HCEC 1CT (cell line): ENCODE measurements at places on chromosomes 7 and 10.

GRCh38 chr10:49169776-49170175, 18.4 kb downstream of the TMEM273 start:
- DNase-seq, result no peak

GRCh38 chr10:89335226-89335625, 7.4 kb downstream of the IFIT3 start:
- DNase-seq, result no peak

GRCh38 chr10:83925133-83925532, 214.2 kb upstream of the GHITM start:
- DNase-seq, result no peak

GRCh38 chr10:84254552-84255478, 10.0 kb downstream of the RGR start:
- DNase-seq, result no peak

DNA sequence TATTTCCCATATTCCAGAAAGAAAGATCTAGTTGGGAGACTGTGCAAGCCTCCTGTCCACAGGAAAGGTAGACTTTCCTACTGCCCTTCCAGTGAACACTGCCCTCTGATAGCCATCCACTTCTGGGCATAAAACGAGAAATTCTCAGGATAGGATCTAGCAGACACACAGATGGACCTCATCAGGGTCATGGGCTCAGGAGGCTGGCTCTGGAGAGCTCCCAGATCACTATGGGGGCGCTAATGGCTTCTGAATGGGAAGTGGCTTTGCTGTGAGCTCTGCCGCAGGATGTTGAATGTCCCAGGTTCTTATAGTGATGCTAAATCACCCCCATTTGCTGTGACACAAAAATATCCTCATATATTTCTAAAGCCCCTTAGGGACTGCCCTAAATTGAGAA, 77.1 kb downstream of the SVIL start:
- DNase-seq, result no peak

DNA sequence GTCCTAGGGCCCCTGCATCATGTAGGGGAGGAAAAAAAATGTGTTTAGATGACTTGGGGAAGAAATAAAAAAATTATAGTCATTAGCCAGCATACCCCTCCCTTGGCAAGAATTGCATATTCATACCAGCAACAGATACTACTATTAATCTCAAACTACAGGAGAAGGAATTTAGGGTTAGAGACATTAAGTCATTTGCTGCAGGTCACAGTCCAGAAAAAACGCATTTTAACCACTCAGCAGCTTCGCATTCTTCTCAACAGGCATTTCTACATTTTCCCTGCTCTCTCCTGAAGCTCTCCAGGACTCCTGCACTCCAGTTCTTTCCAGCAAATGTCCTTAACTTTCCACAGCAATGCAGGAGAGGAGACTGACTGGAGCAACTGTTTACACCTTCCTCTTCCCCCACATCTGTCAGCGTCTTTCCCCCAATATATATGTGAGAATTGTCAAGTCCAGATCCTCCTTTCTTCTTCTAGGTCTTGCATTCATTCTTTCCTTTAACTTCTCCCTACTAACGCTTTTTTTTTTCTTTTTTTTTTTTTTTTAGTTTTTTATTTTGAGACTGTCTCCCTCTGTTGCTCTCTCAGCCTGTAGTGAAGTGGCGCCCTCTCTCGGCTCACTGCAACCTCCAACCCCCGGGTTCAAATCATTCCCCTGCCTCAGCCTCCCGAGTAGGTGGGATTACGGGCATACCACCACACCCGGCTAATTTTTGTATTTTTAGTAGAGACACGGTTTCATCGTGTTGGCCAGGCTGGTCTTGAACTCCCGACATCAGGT, 35.6 kb downstream of the PRPS1L1 start:
- DNase-seq, result no peak

- DNase-seq, result no peak
Measured at GRCh38 chr7:1738511-1738910, 68.4 kb downstream of the ELFN1 start.

- no peak for DNase-seq
Measured at GRCh38 chr10:103820101-103821062, 35.0 kb downstream of the SH3PXD2A start.

GRCh38 chr10:97355571-97355975, 21.0 kb upstream of the FRAT2 start:
- no peak for DNase-seq

- no peak for DNase-seq
Measured at GRCh38 chr7:149714910-149715471, 58.4 kb downstream of the ZNF467 start.

GRCh38 chr7:32890010-32890792, 1.4 kb downstream of the KBTBD2 start:
- peak; percentile 72 for DNase-seq

DNA sequence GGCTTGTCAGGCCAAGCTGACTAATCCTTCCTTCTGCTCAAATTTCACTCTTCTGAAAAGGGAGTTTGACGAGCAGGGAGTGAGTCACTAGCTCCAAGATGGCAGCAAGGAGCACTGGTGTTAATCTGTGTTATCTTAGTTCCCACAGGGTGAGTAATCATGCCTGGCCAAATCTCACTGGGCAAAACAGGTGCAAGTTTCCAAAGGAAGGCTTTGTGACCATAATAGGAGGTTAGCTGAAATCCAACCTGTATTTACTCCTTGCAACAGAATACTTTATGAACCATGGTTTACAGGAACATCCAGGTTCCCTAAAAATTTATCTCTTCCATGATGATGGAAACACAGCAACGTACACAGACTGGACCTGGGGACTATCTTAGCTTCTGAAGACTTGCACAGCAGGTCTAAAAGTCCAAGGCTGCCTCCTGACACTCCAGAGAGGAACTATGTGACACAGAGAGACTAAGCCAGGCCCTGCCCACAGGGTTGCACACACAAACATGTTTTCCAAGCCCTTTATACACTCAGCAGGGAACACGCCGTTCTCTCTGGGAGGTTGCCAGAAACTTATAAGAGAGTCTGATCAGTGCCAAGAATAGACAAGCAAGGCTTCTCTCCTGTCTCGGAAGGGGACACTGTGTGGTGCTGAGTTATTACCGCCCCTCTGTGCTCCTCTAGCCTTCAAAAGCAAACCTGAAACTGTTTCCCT, 46.3 kb downstream of the PDK4 start:
- DNase-seq, result peak; percentile 87

- peak; percentile 48 for DNase-seq
Measured at GRCh38 chr7:82534684-82535083, 91.1 kb upstream of the CACNA2D1 start.

- DNase-seq, result no peak
Measured at GRCh38 chr10:49429458-49429857, 33.6 kb upstream of the DRGX start.

- DNase-seq, result no peak
Measured at GRCh38 chr10:64316416-64316815, 795.2 kb downstream of the REEP3 start.

- DNase-seq, result no peak
Measured at GRCh38 chr10:104472957-104473745, 119.5 kb downstream of the CFAP58 start.

DNA sequence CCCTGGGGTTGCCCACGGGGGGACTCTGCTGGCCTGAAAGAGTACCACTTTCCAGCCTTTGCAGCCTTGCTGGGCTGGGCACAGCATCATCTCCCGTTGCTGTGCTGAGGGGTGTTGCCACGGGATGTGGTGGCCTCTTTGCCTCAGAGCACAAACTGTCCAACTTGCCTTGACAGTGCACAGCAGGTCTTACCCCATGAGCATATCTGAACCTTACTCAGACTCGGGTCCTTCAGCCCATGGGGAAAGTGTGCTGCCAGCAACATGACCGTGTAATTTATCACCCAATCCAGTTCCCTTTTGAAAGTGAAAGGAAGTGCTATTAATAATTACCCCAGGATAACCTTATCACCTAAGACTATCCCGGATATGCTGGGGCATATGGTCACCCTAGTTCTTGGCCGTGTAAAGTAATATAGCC, 46.8 kb downstream of the TBXAS1 start:
- no peak for DNase-seq

GRCh38 chr7:112414855-112415490, 35.3 kb upstream of the IFRD1 start:
- DNase-seq, result peak; percentile 47

- DNase-seq, result no peak
Measured at GRCh38 chr10:10527861-10528562, 489.7 kb upstream of the CELF2 start.

DNA sequence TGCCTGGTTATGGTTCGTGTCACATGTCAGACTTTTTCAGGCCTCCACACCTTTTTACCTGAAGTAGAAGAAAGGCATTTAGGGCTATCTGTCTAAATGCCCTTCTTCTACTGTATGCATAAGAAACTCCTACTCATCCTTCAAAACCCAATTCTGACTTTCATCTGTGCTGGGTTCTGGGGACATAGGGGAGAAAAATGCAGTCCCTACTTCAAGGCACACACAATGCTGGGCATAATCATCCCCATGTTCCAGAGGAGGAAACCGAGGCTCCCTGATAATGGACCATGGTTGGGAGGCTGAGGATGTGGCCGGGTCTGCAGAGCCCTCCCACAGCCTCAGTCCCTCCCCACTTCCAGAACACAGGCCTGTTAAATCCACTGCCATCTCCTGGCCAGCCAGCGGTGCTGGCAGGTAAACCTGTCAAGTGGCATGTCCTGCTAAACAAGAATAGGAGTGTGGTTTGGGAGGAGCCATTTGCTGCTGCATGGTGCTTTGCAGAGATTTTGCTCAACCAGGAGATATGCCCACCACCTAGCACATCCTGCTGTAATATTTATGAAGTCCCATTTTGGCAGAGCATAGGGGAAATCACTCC, 32.0 kb downstream of the GRID1 start:
- DNase-seq, result no peak

DNA sequence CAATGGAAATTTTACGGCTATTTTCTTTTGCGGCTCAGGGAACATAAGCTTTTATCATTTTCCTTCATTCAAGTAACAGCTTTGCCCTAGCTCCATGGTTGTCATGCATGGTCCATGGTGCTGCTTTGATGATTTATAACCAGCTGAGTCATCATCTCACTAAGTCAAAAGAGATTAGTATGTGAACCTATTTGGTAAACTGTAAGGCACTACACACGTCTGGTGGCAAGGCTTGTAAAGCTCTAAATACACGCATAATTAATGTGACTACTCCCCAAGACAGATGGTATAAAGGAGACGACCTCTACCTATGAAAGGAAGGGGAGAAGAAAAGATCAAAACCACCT, 340.2 kb downstream of the KCNMA1 start:
- DNase-seq, result peak; percentile 79

- no peak for DNase-seq
Measured at GRCh38 chr7:77580762-77581350, 43.8 kb downstream of the PTPN12 start.

DNA sequence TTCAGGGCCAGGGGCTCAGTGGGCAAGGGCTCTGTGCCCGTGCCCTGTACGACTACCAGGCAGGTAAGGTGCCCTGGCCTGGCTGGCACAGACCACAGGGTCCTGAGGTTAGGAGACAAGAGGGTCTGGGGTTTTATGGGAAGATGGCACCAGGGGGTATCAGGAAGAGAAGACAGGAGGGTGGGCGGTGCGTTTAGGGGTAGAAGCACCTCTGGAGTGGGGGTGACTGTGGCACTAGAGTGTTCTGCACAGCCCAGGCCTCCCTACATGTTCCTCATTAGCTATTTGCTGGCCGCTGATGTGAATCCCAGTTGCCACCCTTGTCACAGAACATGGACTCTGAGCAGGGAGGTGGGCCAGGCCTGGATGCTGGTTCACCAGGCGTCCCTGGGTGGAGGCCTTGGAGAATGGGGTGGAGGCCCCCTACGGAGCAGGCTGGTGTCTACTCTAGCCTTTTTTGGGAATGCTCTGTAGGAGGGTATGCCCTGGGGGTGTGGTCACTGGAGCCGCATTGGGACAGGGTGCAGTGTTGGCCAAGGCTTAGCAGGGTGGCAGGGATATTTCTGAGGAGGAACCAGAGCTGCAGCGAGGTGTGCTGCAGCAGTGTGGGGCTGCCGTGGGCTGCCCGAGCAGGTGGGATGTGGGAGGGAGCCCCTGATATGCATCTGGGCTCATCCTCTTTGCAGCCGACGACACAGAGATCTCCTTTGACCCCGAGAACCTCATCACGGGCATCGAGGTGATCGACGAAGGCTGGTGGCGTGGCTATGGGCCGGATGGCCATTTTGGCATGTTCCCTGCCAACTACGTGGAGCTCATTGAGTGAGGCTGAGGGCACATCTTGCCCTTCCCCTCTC, 5.0 kb downstream of the PGAM2 start:
- DNase-seq, result no peak

GRCh38 chr7:41052736-41053135, 650.2 kb downstream of the INHBA start:
- no peak for DNase-seq

DNA sequence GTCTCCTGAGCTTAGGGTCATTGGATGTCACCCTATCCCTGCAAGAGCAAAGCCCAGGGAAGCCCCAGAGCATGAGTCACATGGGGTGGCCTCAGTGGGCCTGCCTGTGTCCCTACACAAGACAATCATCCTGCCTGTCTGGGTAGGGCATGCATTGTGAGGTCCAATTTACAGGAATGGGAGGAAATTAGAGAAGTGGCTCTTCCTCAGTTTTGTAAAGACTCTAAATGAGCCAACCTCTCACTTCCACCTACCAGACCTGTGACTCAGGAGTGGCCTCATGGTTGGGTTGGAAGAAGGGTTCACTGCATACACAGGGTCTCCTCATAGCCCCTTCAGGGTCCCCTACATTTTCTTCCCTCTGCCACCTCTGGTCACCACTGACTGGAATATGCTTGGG, 43.6 kb upstream of the SMNDC1 start:
- no peak for DNase-seq

DNA sequence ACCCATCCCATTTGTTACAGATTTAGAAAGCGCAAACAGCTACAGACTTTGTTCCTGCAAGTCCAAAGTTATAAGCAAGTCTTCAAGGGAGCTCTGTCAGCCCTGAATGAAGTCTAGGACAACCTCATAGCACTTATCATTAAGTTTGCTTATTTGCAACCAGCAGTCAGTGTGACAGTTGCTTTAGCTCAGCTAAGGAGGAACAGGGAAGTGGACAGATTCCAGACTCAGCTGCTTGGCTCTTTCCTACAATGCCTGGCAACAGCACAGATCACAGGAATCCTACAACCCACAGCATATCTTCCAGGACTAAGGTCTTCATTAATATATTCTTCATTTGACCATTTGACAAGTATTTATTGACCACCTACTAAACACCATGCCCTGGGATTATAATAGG, 17.4 kb upstream of the KIF5B start:
- no peak for DNase-seq

GRCh38 chr10:74928742-74929191, 102.4 kb downstream of the KAT6B start:
- DNase-seq, result peak; percentile 53

- DNase-seq, result peak; percentile 41
Measured at GRCh38 chr10:24869354-24870015, 82.9 kb downstream of the PRTFDC1 start.

DNA sequence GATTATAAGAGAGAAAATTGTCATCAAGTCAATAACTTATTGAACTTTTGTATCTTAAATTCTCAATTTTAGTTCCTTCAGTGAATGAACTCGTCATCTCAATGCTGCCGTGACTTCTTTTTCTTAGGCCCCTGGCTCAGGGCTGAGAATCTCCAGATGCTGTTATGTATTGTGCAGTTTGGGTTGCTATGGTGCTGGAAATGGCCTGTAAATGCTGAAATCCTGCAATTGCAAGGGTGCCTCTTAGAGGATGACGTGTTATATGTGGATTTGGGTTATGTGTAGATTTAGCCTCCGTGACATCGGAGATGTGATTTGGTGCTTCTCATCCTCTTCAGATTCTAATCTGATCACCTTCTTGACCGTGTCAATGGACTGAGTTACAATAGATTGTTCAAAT, 55.7 kb upstream of the ZRANB1 start:
- no peak for DNase-seq

GRCh38 chr7:80869106-80869784, 49.6 kb downstream of the SEMA3C start:
- DNase-seq, result no peak
